ENCODE measurements at places on chromosomes 6 and 20.
A peak's percentile ranks its signal among the peaks of the same experiment; 100 is the strongest.

GRCh38 chr6:112086744-112087135 is 542 bp downstream of the TUBE1 start:
- DNase-seq = peak; percentile 32

DNA sequence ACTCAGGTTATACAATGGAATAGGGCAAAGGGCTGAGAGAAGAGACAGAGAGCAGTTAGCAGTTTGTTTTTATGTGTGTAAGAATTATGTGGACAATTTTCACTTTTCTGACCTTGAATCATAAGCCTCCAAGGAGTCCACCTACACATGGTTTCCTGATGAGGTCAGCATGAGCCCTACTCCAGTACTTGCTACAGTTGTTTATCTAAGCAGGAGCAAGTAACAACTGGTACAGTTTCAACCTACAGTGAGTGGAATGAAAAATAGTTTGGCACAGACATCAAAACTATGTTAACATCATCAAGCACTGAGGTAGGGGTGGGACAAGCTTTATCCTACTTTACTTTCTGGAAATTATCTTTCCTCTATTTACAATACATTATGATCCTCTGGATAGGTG is 426.7 kb upstream of the ID4 start:
- DNase-seq = no peak

DNA sequence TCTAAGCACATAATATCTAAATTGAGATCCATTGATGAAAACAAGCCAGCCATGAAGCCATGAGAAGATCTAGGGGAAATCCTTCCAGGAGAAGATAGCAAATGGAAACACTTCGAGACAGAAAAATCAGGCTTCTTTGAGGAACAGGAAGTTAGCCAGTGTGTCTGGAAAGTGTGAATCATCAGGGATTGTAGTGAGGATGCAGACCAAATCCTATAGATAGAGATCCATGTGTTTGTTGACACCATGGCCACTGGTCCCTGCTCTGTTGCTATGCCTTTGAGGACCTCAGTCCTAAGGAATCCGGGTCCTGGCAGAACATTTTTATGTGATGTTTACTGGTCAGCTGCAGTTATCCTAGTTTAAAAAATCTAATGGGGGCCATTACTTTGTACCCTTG is 6.6 kb upstream of the ELOVL2 start:
- peak; percentile 42 for DNase-seq

- DNase-seq = no peak
Observed at GRCh38 chr20:10332656-10333415, 101.2 kb downstream of the MKKS start.

DNA sequence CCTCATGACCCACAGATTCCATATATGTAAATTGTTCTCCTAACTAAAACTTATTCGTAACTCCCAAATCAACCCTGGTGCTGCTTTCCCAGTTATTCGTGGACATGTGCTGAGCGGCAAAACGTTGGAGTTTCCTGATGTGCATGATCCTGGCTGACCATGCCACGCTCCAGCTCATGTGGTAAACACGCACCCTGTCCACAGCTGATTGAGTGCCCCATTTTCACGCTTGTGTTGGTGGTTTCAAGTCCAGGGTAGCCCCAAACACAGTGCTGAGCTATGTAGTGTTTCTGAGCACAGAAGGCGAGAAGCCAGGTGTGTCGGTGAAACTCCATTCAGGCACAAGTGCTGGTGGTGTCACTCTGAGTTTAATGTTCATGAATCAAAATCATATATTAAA is 19.1 kb upstream of the FOXC1 start:
- DNase-seq = no peak

Measured in HFF-Myc (cell line).